Spinal cord (tissue), 10 donors: ENCODE measurements at places on chromosomes 5 and 9. TPM values are rescaled to one million over a fixed set of nuclear protein-coding genes. Genes with fewer than 3 reads are reported as not detected.

The GFI1B gene
- total RNA-seq: 0.50 TPM

The CSF1R gene
- 16.8 TPM for total RNA-seq

The STK10 gene
- total RNA-seq: 14.7 TPM

DNA sequence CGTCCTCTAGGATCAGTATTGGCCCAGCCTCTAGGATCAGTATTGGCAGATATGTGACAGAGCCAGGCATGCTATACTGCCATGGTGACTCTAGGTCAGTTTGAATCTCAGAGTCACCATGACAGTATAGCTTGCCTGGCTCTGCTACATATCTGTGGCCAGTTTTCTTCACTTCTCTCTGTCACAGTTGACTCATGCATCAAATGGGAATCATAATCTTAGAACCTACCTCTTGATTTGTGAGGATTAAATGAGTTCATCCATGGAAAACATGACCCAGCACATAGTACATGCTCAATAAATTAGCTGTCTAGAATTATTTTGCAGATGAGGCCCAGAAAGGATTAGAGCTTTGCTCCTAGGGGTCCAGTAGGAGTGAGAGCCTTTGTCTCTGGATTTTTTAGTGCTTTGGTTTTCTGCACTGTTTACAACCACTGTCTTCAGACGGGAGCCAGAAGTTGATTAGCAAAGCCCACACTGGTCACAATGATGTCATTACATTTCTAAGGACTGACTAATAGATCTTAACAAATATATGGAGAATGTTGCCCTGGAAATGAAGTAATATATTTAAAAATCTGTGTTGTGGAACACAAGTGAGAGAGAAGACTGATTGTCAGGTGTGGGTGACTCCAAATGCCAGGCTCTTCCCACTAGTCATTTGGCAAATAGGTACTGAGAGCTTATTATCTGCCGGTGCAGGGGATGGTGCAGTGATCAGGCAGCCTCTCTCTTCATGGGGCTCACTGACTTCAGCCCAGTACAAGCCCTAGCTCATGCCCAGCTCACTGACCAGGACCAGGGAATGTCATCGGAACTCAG, 76.0 kb downstream of the COL15A1 start:
- peaks cover 4% of the 10 kb centered on the region for H3K4me1 ChIP-seq
- no peak overlapping the region for H3K27ac ChIP-seq
- H3K36me3 ChIP-seq: no peaks in the 10 kb centered on the region

- peaks cover 60% of the 10 kb centered on the region for H3K4me1 ChIP-seq
- no peaks in the 10 kb centered on the region for H3K27me3 ChIP-seq
These were observed 19.1 kb downstream of the TPPP start for GRCh38 chr5:673831-674629.
